ENCODE measurements at places on chromosomes 11 and 22. TPM values are rescaled to one million over a fixed set of nuclear protein-coding genes. Genes with fewer than 3 reads are reported as not detected.

DNA sequence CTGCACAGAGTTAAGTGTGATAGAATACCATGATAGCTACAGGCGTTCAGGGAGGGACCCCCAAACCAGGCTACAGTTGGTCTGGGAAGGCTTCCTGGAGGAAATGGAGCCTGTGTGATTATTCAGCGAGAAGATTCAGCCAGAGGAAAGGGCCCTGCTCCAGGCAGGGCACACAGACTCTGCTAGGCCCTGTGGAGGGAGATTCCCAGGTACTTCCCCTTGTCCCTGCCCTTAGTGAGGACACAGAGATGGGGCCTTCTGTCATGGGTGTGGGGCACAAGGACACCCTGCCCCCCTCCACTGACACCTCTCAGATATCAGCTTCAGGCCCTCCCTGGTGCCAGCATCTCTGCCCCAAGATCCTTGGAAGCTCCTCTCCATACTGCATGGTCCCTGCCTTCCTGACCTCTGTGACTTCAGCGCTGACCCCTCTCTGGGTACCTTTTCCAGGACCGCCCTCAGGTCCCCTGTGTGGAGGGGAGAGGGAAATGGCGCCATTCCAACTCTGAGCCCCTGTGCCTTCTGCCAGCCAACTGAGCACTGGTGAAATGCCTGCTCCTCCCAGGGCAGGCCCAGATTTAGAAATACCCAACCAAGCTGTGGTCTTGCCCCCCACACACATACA lies 12.6 kb upstream of the POU2F3 start:
- DNase-seq = no peak

DNA sequence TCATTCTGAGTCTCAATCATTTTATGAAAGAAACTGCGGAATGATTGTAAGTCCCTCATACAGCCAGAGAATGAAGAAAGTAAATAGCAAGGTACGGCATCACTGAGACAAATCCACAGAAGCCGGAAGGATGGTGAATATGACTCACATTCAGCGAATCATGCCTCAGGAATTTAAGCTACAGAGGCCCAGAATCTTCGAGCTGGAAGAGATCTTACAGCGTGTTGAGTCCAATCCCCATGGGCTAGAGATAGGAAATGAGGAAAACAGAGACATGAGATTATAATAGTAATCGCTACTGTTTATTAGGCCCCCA lies 173.2 kb downstream of the KIF18A start:
- DNase-seq = no peak

- DNase-seq = no peak
Observed at GRCh38 chr11:119481667-119482400, 58.9 kb upstream of the THY1 start.

- DNase-seq = no peak
Observed at GRCh38 chr11:78641541-78641940, 66.9 kb upstream of the NARS2 start.

- DNase-seq = no peak
Observed at GRCh38 chr11:63879598-63880402, 37.2 kb downstream of the RCOR2 start.

- no peak for DNase-seq
Observed at GRCh38 chr11:44456544-44457300, 108.7 kb upstream of the CD82 start.

- no peak for DNase-seq
Observed at GRCh38 chr11:396511-396947, 2.5 kb downstream of the PKP3 start.

CATSPER1 gene
- not detected for total RNA-seq

MLC1 gene
- total RNA-seq = not detected

SEC14L6 gene
- total RNA-seq = 0.90 TPM

DDT gene
- 121 TPM for total RNA-seq

DEUP1 gene
- total RNA-seq = not detected

Measured in tibial nerve (tissue), 4 donors.